A172 (cell line): ENCODE measurements at places on chromosomes 3 and 15.

DNA sequence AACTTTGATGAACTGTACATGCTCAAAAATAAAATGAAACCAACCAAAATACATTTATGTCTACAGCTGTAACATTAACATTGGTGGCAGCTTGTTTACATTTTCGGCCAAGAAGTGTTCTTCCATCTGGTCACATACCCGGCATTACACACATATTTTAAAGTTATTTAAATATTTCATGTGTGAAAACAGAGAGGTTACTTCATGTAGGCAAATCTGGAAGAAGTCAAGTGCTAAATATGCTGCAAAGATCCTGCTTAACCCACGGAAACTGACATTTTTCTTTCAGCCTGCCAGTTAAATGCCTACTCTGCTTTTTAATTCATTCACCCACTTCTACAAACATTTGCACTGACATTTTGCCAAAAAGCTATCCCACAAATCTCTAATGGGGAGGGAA, 69.7 kb downstream of the MB21D2 start:
- DNase-seq = no peak

DNA sequence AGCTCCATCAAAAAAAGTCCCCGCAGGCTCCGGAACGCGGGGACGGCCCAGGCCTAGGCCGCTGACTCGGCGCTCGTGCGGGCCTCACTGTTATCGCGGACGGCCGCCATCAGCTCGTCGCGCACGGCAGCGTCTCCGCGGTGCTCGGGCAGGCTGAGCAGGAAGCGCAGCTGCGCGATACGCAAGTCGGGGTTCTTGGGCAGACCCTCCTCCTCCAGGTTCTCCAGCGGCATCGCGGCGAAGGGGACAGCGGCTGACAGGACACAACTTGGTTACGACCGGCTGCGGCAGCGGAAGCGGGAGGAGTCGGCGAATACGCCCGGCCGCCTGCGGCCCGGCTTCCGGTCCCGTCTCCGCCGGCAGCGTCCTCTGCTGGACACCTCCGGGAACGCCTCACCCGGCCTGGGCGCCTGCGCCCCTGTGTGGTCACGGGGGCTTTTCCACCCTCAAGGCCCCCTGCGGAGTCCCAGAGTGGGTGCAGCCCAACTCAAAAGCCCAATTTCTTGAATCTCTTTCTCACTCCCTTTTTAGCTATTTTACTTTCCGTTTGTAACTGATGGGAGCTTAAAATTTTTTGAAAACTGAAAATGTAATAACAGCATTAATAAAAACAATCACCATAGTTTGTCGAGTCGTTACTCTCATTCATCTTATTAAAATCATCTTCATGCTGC, at the start of gene PSMD6:
Gene PSMD6, minus strand, starts transcription at position 308 of the 674 bp plus-strand sequence. Its CDS starts 75 bp downstream, at position 233.
- peak; percentile 64 for DNase-seq

DNA sequence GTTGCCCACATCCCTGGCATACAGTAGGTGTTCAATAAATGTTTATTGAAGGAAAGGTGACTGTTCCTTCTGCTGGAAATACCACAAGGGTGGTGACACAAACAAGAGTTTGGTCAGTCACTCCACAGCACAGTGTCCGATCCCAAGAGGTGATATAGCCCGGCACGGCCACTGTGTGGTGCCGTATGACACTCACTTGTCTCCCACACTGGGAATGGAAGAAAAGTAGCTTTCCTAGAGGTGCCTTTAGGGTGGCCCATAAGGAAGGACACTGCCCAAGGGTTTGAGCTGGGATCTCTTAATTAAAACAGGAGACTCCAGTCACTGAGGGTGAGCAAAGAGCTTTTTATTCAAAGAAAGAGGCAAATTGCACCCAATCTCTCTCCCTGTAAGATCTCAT, 40.5 kb downstream of the TGM4 start:
- DNase-seq = no peak

GRCh38 chr3:146469150-146470017, at the start of gene PLSCR2:
TSS of gene PLSCR2 (minus strand) at chr3:146469561. CDS start at chr3:146459904, 9,657 bp downstream.
- peak; percentile 14 for DNase-seq

- peak; percentile 45 for DNase-seq
Measured at GRCh38 chr3:123365450-123366143, 83.3 kb downstream of the ADCY5 start.

- no peak for DNase-seq
Measured at GRCh38 chr3:98917608-98918007, 16.1 kb upstream of the DCBLD2 start.

GRCh38 chr15:69795601-69796000, 302.1 kb downstream of the TLE3 start:
- DNase-seq = no peak

- peak; percentile 96 for DNase-seq
Measured at GRCh38 chr3:57983734-57984518, 24.3 kb upstream of the FLNB start.

DNA sequence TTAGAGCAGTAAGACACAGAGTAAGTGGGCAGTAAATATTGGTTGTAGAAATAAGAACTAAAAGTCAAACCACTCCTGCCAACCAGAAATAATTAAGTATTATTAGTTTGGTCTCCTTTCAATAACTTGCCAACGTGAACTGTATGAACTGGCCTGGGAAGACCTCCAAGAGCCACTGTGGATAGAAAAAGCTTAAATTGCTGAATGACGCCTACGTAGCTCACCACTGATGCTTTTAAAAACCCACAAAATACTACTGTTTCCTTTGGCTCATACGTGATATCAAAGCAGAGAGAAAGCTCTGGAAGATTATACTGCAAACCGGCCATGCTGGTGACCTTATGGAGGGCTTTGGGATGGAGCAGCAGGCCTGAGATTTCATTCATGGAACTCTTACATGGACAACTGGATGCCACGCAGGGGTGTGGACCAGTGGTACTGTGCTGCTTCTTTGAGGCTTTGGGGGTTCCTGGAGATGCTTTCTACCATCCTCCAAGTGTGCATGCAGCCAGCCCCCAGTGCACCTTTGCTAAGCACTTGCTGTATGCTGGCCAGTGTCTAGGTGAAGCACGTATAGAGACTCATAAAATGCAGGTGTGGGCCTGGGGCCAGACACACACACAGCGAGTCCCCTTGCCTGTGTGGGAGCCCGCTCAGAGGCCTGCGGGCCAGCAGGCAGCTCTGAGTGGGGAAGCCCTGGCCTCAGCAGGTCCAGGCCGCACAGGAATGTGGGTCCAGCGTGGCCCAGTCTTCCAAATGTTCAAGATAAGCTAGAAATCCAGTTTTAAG, 66.8 kb downstream of the ABTB1 start:
- DNase-seq = no peak

GRCh38 chr15:54582863-54583643, 604.8 kb downstream of the UNC13C start:
- no peak for DNase-seq

DNA sequence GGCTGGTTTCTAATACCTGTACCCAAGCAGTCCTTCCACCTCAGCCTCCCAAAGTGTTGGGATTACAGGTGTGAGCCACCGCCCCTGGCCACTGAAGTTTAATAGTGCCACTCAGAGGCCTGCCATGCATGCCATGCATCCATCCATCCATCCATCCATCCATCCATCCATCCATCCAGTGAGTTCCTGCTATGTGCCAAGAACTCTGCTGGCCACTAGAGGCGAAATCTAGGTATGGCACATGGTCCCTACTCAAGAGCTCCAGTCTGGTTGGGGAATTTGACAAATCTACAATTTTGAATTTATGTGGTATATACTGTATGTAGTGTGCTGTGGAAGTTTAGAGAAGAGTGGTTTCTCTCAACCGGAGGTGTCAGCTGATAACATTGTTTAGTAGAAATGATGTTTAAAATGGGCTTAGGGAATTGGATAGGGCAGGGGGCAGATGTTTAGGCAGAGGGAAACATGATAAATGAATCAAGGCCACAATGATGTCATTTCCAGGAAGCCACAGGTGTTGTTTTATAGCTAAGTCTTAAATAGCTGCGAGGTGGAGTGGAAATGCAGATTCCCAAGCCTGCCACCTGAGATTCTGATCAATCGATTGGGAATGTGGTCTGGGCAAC, 384.4 kb upstream of the C2CD4B start:
- peak; percentile 23 for DNase-seq

DNA sequence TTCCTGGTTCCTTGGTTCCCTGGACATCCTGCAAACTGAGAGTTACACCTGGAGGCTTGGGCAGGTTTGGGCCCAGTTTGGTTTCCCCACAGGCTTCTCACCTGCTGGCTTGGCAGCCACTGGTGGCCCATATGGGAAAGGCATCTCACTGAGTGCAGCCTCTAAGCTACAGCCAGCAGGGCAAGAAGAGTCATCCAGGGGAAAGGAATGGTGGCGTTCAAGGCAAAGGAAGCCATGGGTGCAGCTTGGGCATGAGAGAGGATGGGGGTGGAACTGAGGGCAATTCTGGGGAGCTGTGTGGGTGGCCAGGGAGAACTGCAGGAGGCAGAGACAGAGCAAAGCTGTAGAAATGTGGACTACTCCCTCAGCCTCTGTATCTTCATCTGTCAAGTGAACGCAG, 106.4 kb downstream of the EPHB1 start:
- no peak for DNase-seq

- DNase-seq = no peak
Measured at GRCh38 chr3:100754563-100755334, 45.5 kb downstream of the TFG start.

DNA sequence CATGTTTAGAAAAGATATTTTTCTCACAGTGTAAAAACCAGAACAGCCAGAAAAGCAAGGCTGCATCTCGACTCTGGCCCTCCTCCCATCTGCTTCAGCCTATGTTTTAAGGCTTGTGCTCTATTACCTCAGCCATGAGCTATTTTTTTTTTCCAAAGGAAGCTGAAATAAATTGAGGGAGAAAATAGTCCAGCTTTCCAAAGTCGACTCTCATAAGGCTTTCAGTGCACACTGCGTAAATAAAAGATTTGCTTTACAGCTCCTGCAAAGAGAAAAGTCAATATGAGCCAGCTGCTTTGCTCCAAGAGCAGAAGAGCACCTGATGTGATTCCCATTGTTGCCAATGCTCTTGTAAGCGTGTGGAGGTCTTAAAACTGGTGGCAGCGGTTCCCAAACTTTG, 26.7 kb downstream of the SCG3 start:
- no peak for DNase-seq

GRCh38 chr3:44510000-44510368, 32.5 kb upstream of the ZNF445 start:
- DNase-seq = peak; percentile 22

GRCh38 chr3:54564374-54564925, 363.4 kb downstream of the LRTM1 start:
- no peak for DNase-seq

DNA sequence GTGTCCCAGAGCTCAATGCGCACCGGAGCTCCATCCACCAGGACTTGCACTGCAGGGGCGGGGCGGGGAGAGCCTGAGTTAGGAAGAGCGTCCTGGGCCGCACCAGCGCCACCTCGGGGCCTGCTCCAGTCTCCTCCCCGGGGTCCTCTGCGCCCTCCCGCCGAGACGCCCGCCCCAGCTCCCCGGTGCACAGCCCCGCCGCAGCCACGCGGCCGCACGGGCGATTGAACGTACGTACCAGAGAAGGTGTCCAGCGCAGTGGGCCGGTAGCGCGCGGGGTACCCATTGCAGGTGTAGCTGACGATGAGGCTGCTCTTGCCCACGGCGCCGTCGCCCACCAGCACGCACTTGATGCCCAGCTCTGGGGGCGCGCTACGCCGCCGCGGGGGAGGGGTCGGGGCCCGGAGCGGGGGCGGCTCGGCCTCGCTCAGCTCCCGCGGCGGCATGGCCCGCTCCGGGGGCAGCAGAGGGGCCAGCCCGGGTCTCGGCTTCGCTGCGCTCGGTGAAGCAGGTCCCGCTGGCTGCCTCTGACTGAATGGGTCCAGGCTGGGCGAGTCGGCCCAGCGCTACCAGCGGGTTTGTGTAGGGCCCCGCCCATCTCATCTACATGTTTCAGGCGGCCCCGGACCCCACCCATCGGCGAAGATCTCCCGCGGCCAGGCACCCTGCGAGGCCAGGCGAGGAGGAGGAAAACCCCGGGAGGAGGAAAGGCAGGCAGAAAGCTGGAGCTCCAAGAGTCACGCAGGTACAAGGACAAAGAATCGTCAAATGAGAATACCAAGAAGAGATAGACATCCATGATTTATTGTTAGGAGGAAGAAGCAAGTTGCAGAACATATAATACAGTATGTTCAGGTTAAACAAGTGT, at the start of gene RHOV:
Gene RHOV, minus strand, starts transcription at position 541 of the 868 bp plus-strand sequence. Its CDS starts 95 bp downstream, at position 446.
- peak; percentile 42 for DNase-seq

DNA sequence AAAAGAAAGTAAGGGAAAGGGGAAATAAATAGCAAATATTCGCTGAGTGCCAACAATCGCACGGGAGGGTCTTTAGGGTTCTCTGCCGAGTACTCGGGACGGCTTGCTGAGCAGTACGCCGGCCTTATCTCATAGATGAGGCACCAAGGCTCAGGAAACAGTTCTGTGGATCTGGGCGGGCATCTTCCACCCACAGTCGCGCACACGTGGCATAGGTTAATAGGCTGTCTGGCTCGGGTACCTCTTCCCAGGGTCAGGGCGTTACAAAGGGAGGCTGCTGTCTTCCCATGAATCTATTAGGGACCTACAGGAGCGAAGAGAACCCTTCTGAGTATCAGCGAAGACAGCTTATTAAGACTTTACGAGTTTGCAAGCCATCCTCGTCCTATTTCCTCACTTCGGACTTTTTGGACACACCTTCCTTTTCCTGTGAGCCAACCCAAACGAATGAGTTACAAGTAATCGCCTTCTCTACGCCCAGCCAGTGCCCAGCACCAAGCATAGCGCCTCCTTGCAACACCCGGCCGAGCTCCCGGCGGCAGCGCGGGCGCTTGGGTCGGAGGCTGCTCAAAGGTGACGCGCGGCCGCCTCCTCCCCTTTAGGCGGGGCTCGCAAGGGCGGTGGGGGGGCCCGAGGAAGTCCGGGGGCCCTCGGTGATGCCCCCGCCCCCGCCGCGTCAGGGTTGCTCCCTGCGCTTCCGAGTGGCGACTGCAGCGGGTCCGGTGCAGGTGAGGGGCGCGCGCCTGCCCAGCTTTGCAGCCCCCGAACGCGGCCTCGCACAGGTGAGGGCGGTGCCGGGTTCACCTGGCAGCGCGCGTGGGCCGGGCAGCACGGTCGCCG, at the start of gene MCTP2:
Gene MCTP2, plus strand, starts transcription at position 679 of the 840 bp plus-strand sequence. CDS start 66,705 bp downstream, outside the sequence.
- no peak for DNase-seq

GRCh38 chr3:25235031-25235430, 193.0 kb upstream of the RARB start:
- no peak for DNase-seq

DNA sequence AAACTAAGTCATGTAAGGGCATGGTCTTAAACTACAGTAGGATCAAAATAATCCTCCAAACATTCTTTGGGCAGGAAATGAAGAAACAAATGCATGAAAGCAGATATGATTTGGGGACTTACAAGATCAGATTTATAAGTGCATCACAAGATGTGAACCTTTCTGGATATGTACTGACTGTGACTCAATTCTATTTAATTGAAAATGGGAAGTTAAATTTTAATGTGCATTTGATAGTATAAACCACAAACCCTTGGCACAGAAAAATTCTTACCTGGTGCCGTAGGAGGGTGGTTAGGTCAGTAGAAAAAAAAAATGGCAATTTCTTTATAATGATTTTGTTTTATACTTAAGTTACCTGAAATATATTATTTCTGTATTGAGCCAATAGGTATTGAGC, 262.5 kb upstream of the TGFBR2 start:
- no peak for DNase-seq

GRCh38 chr3:18046131-18046915, 303.9 kb upstream of the TBC1D5 start:
- no peak for DNase-seq

GRCh38 chr3:25889525-25889917, 99.6 kb downstream of the OXSM start:
- no peak for DNase-seq
